ENCODE measurements at places on chromosomes 2 and 18. TPM values are rescaled to one million over a fixed set of nuclear protein-coding genes. Genes with fewer than 3 reads are reported as not detected.

TRABD2A gene
- 1.8 TPM for total RNA-seq

DNA sequence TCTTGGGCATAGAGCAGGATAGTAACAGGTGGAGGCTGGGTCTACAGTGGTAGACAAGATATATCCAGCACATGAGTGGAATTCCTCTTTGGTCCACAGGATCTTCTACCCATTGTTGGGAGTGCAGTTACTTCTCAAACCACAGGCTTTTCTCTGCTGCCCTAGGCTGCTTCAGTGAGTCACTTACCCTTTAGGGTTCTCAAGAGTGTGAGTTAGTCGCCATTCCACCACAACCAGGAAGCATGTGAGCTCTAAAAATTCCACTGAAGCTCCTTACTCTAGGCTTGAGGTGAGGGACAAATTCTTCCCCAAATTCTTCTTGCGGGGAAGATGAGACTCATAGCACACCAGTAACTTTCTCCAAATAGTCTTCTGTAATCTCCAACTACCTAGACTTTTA, 189.4 kb downstream of the PLCL1 start:
- no peaks in the 10 kb centered on the region for H3K27me3 ChIP-seq
- H3K4me1 ChIP-seq, result peaks cover 30% of the 10 kb centered on the region
- no peaks in the 10 kb centered on the region for H3K36me3 ChIP-seq
- H3K27ac ChIP-seq, result no peak overlapping the region

DNA sequence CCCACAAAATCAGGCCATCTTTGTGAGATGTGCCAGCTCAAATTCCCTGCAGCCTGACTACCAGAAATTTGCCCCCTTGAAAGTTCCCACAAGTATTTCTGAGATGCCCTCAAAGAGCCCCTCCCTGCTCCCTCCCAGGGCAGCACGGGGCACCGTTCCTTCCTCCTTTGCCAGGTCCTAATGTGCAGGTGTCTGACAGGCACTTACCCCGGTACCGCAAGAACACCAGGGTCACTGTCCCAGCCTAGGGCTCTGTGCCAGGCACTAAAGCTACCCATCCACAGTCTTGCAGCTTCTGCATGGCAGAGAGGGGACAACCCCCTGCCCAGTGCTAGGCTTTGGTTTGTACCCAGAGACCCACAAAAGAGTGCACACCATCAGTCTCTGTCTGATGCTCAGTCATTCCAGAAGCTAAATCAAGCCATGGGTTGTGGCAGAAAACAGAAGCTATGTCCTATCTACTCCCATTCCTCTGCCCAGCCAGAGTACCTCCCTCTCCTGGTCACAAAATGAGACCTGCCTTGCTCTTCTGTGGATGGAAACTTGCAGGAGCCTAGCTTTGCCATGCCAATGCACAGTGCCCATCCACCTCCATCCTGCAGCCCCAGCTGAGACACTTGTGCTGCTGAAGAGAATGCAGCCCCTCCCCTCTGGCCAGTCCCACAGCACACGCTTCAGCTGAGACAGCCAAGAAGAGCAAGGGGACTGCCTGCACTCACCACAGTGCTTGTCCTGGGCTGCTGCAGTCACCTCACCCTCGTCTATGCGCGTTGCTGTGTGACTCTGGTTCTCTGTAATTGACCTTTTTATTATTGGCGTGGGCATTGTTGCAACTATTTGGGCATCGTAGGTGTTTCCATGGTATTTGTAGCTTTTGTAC, 48.7 kb downstream of the INPP5D start:
- no peaks in the 10 kb centered on the region for H3K36me3 ChIP-seq
- no peaks in the 10 kb centered on the region for H3K4me1 ChIP-seq
- H3K4me3 ChIP-seq, result no peak overlapping the region
- no peaks in the 10 kb centered on the region for H3K27me3 ChIP-seq

DNA sequence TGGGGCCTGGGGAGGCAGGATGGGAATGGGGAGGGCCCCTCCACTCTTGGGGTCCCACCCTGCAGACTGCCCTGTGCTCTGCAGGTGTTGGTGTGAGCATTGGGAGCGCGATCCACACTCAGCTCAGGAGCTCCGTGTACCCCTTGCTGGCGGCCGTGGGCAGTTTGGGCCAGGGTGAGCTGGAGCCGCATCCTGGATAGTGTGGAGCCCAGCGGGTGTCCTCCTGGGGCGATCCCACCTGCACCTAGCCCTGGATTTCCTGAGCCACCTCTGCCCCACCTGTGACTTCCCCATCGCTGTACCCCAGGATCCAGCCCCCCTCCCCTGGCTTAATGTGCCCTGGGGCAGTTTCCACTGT, 2.6 kb downstream of the PROM2 start:
- H3K36me3 ChIP-seq, result no peaks in the 10 kb centered on the region
- H3K27ac ChIP-seq, result no peak overlapping the region
- H3K4me1 ChIP-seq, result no peaks in the 10 kb centered on the region
- H3K4me3 ChIP-seq, result no peak overlapping the region
- no peak for DNase-seq
- no peaks in the 10 kb centered on the region for H3K27me3 ChIP-seq

DNA sequence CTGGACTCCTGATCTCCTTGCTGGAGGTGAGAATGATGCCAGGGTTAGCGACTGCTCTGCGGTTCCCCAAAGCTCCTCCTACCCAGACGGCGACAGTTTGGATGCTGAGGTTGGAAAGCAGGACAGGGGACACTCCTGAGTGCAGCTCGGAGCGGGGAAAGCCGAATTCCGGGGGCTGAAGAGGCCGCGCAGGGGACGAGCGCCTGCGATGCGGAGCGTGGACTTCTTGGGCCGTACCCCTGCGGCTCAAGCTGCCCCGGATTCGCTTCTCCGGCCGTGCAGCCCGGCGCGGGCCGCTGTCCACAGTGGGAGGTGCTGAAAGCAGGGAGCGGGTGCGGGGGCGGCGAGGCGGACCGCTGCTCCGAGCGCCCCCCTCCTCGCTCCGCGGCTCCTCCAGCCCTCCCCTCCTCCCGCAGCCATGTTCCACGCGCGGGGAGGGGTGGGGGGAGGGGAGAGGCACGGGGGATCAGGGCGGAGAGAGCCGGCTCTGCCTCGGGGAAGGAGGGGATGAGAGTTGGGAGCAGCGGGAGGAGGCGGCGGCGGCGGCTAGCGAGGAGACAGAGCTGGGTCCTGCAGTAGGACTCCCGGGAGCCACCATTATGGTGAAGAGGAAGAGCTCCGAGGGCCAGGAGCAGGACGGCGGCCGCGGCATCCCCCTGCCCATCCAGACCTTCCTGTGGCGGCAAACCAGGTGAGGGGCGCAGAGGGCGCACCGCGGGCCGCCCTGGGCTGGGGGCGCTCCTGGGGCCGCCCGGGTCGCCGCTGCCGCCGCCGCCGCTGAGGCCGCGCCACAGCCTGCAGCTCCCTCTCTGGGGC, at the start of gene UNC80:
Gene UNC80 (plus strand): TSS at position 359 of the 816 bp plus-strand sequence. CDS start 241 bp downstream, at position 600.
- H3K4me3 ChIP-seq, result peak within 1 kb of the TSS; percentile 39
- peaks cover 4% of the 10 kb centered on the region for H3K4me1 ChIP-seq
- H3K27ac ChIP-seq, result no peak within 1 kb of the TSS
- peaks cover 7% of the 10 kb centered on the region for H3K27me3 ChIP-seq

DNA sequence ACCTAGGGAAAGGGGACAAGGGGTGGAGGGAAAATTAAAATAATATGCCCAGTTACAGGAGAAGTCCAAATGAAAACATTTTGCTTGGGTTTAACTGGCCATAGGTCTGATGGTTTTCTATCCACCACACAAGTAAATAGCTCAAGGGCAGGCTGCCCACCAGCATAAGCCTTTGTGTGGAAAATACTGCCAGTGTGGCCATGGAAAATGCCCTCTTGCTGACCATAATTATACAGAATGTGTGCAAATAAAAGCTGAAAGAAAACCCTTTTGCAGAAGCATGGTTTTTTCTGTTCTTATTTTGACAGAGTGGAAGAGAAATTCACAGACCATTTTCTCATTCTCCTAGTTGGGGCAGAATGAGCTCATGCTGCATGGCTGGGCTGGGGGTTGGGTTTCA, 111.3 kb upstream of the SIX2 start:
- H3K27ac ChIP-seq, result no peak overlapping the region
- no peaks in the 10 kb centered on the region for H3K36me3 ChIP-seq

DNA sequence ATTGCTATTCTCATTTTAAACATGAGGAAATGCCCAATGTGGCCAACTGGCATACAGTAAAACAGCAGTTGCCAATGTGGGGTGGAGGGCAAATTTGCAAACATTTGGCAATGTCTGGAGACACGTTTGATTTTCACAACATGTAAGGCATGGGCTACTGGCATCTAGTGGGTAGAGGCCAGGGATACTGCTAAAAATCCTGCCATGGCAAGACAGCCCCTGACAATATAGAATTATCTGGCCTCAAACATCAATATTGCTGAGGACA, 168.6 kb downstream of the KCNE4 start:
- no peak overlapping the region for H3K27ac ChIP-seq
- DNase-seq, result no peak
- H3K27me3 ChIP-seq, result no peaks in the 10 kb centered on the region
- no peak overlapping the region for H3K4me3 ChIP-seq
- H3K36me3 ChIP-seq, result no peaks in the 10 kb centered on the region
- peaks cover 3% of the 10 kb centered on the region for H3K4me1 ChIP-seq

- no peaks in the 10 kb centered on the region for H3K36me3 ChIP-seq
- H3K27me3 ChIP-seq, result no peaks in the 10 kb centered on the region
- H3K4me3 ChIP-seq, result no peak overlapping the region
- no peak overlapping the region for H3K27ac ChIP-seq
Measured at GRCh38 chr2:149463328-149464002, 124.1 kb downstream of the MMADHC start.

DNA sequence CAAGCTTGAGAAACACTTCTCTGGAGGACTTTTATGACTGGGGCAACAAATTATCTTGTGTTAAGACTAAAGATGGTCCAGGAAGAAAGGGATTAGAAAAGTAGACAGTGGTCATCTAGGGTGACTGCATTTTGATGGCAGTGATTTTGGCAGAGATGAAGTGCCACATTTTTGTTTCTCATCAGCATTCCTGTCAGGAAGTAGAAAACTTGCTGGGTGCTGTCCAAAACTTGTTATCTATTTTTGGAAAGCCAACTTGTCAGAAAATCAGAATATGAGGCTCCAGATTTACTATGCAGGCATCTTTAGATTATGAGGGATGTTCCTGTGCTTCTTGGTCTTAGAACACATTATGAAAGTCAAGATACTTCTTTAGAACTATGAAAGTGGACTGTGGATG, 29.0 kb upstream of the CALCRL start:
- no peak for DNase-seq
- H3K36me3 ChIP-seq, result no peaks in the 10 kb centered on the region
- peaks cover 8% of the 10 kb centered on the region for H3K4me1 ChIP-seq
- H3K4me3 ChIP-seq, result no peak overlapping the region
- H3K27ac ChIP-seq, result no peak overlapping the region

GRCh38 chr2:26460613-26461031, 17.3 kb downstream of the OTOF start:
- no peak overlapping the region for H3K4me3 ChIP-seq
- H3K27ac ChIP-seq, result no peak overlapping the region
- no peaks in the 10 kb centered on the region for H3K36me3 ChIP-seq
- no peaks in the 10 kb centered on the region for H3K4me1 ChIP-seq
- no peak for DNase-seq

DNA sequence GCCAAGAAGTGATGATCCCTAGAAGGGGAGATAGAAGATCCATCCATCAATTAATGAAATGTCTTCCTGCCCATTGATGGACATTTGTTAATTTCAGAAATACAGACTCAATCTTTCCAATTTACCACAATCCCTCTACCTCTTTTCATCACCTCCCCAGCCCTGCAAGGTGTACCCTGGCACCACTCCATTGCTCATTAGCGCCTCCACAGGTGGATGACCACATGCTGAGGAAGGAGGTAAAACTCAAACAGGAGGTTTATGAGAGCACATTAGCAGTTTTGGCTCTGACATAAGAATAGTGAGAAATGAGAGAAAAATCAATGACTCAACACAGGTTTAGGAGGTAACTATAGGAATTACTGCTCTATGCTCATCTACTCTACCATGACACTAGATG, 208.0 kb downstream of the C1D start:
- no peak overlapping the region for H3K27ac ChIP-seq
- no peak for DNase-seq
- H3K4me1 ChIP-seq, result peaks cover 19% of the 10 kb centered on the region

POTEC gene
- total RNA-seq, result not detected

DNA sequence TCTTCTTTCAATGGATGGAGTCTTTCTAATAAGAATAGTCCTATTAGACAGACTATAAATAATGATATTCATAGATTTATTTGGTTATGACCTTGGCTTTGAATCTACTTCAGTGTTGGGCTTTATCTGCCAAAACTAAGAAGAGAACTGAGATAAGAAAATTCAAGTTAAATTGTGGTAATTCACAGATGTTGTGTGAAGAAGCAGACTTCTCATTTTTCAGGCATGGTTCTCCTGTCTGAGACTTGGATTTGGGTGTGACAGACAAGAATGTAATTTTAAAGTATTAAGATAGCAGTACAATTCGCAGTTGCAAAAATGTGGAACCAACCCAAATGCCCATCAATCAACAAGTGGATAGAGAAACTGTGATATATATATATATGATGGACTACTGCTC, 124.7 kb downstream of the QPCT start:
- H3K4me1 ChIP-seq, result peaks cover 25% of the 10 kb centered on the region
- H3K27me3 ChIP-seq, result no peaks in the 10 kb centered on the region
- no peak overlapping the region for H3K4me3 ChIP-seq
- H3K36me3 ChIP-seq, result no peaks in the 10 kb centered on the region

PIEZO2 gene
- 8.3 TPM for total RNA-seq

GRCh38 chr2:63679252-63679855, 90.6 kb downstream of the MDH1 start:
- no peak overlapping the region for H3K4me3 ChIP-seq
- peaks cover 6% of the 10 kb centered on the region for H3K4me1 ChIP-seq
- H3K27ac ChIP-seq, result no peak overlapping the region

SYT4 gene
- not detected for total RNA-seq

NT5DC4 gene
- not detected for total RNA-seq

HTRA2 gene
- total RNA-seq, result 34.9 TPM

RMDN2 gene
- 3.7 TPM for total RNA-seq

DNA sequence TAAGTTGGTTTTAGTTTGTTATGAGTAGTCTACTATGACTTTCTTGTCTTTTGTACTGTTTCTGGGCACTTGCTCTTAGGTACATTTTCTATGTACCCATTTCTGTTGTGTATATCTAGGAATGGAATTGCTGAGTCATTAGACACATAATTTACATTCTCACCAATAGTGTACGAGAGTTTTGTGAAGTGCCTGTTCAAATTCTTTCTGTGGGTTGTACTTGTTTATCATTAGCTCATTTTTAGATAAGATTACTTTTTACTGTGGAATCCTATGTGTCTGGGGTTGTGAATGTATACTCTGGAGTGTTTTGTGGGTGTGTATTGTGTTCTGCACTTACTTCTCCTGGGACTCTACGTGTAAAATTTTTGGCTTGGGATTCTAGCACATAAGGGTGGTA, 36.6 kb upstream of the CD28 start:
- no peak for DNase-seq
- H3K4me1 ChIP-seq, result peaks cover 3% of the 10 kb centered on the region
- no peak overlapping the region for H3K4me3 ChIP-seq
- H3K27me3 ChIP-seq, result no peaks in the 10 kb centered on the region
- H3K27ac ChIP-seq, result no peak overlapping the region
